Esophagus squamous epithelium (tissue), 5 donors: ENCODE measurements at places on chromosomes 12 and 14.

DNA sequence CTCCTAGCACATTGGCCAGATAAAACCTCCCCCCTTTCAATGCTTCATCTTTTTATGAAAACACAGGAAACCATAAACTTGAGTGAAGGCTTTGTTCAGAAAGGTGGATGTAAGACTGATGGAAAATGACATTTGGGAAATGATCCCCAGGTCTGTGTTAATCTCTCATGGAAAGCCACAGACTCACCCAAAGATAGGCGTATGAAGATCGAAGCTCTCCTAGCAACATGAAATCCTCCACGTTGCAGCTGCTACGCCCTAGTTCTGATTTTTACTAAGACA is 63.4 kb upstream of the PTGR2 start:
- no peak for DNase-seq

- DNase-seq, result no peak
These were observed 14.3 kb upstream of the DBX2 start for GRCh38 chr12:45065125-45065626.

DNA sequence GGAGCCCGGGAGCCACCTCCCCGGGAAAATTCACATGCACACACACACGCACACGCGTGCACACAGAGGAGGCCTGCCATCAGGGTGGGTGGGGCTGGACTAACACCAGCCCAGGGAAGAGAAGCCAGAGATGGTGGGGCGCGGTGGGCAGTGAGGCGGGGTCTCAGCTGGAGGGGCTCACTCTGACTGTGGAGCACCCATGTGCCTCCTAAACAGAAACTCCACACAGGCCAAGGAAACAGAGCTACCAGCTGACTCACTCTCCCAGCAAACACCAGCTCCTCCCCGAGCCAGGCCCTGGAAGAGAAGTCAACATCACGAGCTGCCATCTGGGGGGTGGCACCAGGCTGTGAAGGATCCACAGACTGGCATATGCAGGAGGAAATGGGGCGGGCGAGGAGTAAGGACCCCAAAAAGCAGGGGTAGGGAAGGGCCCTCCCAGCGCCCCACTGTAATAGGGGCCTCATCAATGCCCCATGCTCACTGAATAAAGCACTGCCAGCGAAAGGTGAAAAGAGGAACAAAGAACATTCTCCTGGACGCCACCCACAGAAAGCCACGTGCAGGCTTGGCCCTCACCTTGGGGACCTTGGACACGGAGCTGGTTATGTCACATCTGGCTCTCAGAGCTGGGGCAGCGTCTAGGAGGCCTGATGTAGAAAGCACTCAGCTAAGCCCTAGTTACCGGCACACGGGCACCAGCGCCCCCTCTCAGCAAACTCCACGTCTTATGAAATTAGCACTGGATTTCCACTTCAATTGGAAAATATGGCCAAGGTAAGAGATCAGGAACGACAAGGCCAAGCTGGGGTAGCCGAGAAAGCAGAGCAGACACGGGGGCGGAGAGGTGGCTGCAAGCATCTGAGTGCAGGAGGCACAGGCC is 8.4 kb upstream of the INF2 start:
- DNase-seq, result no peak

- DNase-seq, result no peak
These were observed 498.3 kb downstream of the KCNH5 start for GRCh38 chr14:62546862-62547474.

DNA sequence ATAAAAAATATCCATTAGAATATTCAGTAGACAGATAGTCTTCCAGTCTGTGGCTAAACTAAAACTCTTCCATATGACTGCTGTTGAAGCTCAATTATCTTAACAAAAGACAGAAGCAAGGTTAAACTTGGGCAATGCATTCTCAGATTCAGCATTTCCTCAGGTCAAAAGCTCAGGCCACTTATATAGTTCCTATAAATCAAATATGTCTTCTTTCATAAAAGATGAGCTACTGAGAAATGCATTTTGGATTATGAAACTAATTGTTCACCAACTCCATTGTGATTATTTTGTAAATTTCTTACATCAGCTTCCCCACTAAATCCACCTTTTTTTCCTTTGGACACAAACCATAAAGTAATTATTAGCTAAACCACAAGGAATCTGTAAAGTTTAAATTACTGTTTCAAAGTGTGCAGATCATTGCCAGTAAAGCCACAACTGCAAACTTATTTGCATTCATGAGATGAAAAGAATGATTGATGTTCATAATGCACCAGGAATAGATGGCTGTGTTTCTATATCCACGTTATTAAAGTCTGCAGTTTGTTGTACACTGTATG is 224.4 kb downstream of the FBXL14 start:
- no peak for DNase-seq

DNA sequence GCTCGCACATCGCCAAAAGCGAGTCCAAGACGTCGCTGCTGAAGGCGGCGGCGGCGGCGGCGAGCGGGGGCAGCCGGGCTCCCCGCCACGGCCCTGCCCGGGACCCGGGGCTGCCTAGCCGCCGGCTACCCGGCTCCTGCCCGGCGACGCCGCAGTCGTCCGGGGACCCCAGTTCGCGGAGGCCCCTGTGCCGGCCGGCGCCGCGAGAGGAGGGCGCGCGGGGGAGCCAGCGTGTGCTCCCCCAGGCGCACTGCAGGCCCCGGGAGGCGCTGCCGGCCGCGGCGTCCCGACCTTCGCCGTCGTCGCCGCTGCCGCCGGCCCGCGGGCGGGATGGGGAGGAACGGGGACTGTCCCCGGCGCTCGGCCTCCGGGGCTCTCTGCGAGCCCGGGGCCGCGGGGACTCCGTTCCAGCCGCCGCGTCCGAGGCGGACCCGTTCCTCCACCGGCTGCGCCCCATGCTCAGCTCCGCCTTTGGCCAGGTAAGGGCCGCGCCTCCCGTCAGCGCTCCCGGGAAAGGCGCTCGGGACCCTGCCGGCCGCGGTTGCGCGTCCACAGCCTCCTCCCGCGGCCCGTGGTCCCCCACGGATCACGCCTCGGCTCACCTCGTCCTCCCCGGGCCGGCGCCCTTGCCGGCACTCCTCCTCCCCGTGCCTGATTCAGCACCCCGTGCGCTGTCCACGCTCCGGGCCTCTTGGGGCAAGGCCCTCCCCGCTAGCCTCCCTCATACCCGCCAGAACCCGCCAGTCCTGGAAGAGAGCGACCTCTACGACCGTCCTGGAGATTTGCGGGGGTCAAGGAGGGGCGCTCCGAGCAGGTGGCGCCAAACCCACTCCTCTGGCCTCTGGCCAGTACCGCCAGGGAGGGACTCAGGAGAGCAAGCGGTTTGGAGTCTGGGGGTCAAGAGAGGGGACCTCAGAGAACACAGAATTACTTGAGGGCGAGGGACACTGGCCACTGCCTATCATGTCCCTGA is 721 bp downstream of the CABP1 start:
- DNase-seq, result no peak

- DNase-seq, result no peak
These were observed 11.0 kb downstream of the ORAI1 start for GRCh38 chr12:121637231-121637914.

DNA sequence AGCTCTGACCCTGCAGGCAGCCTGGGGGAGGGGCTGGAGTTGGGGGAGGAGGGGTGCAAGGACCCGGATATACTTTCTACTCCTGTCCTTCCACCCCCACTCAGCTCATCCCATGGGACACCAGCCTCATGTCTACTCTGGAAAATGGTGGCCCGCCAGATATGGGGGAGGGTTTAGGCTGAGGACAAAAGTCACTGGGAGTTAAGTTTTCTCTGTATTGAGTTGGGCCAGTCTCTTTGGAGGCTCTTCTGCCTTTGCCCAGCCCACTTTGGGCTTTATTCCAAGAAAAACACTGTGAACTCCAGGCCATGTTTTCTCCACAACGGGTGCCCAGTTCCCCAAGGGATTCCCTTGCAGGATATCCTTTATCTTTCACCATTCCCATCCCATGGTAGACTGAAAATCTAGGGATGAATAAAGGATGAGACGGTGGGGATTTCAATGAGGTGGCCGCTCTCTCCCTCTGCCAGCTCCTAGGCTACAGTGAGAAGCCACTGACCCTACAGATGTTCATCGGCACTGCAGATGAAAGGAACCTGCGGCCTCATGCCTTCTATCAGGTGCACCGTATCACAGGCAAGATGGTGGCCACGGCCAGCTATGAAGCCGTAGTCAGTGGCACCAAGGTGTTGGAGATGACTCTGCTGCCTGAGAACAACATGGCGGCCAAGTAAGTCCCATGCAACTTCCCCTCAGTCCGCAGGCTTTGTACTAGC is 4.9 kb downstream of the NFATC4 start:
- no peak for DNase-seq

DNA sequence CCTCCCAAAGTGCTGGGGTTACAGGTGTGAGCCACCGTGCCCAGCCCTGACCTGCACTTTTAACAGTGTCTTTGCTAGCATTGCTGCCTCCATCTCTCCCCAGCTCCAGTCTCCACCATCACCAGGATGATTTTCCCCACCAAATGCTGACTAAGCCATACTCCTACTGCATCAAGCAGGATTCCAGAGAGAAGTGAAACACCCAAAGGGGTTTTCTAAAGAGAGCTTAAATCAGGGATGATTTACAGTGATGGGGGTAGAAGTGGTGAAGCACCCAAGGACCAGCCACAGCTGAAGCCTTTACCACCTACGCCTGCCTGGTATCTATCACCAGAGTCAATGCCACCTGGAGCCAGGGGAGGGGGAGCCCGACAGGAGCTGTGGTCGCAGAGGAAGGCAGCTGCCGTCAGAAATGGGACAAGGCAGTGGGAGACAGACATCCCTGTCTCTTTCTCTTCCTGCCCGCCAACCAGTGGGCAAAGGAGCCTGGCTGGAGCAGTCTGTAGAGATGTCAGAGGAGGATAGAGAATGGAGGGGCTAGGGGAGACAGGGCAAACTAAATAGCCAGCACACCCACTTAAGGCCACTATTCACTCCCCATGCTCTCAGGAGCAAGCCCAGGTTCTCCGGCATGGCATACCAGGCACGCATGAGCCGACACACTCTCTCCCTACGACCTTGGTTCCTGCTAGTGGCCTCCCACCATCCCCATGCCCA is 22.4 kb upstream of the CD9 start:
- no peak for DNase-seq

DNA sequence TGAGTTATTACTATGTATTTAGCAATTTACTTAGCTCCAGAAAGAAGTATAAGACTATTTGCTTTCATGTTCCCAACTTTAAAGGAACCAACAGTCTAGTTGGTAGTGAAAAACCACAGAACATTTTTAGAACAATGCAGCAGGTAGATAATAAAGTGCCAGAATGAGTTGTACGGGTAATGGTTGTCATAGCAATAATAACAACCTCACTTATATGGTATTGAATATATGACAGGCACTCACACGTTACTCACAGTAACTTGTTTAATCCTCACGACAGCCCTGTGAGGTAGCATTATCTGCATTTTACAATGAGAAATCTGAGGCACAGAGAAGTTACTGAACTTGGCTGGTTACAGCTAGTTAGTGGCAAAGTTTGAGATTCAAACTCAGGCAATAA is 10.6 kb upstream of the GAPDH start:
- no peak for DNase-seq

GRCh38 chr12:131507881-131508280 is 203.0 kb upstream of the SFSWAP start:
- DNase-seq, result no peak

- no peak for DNase-seq
These were observed 97.5 kb upstream of the FKBP4 start for GRCh38 chr12:2697057-2697800.

- DNase-seq, result no peak
These were observed 615.1 kb downstream of the CCER1 start for GRCh38 chr12:90339837-90340236.

DNA sequence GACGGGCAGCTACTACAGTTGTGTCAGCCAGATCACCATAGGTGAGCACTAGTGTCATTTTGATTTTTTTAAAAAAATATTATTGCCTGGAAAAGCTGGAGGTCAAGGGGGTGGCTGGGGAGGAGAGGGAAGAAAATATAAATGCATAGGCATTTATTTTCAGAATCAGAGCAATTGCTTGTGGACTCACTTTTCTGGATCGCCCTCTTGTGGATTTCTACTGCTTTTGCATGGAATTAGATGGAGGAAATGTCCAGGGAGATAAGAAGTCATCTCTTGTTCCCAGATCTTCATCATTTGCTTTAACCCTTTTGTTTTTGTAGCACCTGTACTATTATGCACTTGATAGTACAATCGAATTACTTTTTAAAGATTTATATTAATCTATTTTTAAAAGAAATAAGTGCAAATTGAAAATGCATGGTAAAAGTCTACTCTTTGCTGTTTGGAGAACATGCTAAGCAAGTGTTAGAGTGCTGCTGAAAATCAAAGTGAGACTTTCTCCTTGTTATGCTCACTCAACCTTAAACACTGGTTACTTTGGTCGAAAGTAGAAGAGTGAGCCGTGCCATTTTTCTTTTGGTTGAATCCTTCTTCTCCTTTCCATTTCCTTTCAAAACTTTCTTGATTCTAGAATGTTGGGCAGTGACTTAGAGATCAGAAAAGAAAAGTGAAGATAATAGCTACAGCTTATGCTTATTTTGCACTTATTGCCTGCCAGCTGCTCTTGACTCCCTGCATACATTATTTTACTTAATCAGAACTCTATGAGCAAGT is 60.6 kb upstream of the ANO4 start:
- no peak for DNase-seq

GRCh38 chr12:100955139-100955538 is 160.6 kb downstream of the ANO4 start:
- no peak for DNase-seq

DNA sequence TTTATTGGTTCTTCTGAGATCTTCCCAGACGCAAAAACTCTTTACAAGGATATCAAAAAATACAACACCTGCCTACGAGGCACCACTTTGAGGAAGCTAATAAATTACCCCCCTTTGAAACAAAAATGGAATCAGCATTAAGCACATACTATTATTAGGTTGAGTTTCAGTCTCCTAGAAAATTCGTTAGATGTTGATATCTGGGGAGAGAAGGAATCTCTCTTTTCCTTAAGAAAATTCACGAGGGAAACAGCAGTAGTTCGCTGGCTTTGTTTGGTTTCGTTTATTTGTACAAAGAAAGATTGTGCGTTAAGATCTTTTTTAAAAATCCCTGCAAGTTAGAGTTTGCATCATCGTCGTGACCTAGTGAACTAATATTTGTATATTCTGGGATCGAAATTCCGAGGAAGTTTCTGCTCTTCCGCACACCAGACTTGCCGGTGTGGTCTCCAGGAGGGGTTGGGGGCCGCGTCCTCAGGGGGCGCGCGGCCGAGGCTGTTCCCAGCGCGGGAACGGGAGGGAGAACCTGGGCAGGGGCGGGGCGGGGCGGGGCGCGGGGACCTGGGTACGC is 12.1 kb downstream of the NKX2-1 start:
- DNase-seq, result no peak

DNA sequence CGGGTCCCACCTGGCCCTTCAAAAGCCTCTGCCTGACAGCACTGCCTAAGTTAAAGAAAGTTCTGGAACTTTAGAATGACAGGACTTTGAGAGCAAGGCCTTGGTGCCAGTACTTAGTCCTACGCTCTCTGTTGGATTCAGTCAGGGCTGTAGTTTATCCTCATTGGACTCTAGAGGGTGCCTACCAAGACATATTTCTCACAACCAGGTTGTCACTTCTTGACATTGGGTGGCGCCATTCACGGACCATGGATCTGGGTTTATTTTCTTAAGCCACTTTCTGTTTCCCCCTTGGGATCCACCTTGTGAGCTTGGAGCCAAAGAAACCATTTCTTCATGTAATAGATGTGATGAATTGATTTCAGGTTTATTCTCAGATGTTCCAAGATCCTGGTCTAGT is 787.0 kb upstream of the TBX3 start:
- DNase-seq, result no peak

GRCh38 chr14:58501214-58501816 is 73.8 kb downstream of the KIAA0586 start:
- no peak for DNase-seq

- DNase-seq, result no peak
These were observed 91.9 kb downstream of the TMEM30B start for GRCh38 chr14:61188978-61189808.
